ENCODE measurements at places on chromosomes 11 and 22. TPM values are rescaled to one million over a fixed set of nuclear protein-coding genes. Genes with fewer than 3 reads are reported as not detected.

The MS4A2 gene
- total RNA-seq = not detected

The PANX3 gene
- total RNA-seq = not detected

The INS gene
- total RNA-seq = not detected

The CLCF1 gene
- total RNA-seq = 3.0 TPM

The KMT5B gene
- total RNA-seq = 20.9 TPM

The TEAD1 gene
- total RNA-seq = 48.9 TPM

The PATE2 gene
- not detected for total RNA-seq

All from bronchial smooth muscle cell (primary cell).